GM23338 (cell line): ENCODE measurements at places on chromosomes 7 and 10. TPM values are rescaled to one million over a fixed set of nuclear protein-coding genes. Genes with fewer than 3 reads are reported as not detected.
A peak's percentile ranks its signal among the peaks of the same experiment; 100 is the strongest.

The IFIT1B gene
- not detected in 2 replicates for total RNA-seq

The SPOCK2 gene
- total RNA-seq, result 2.6 and 3.6 TPM in 2 replicates

The CYP3A7 gene
- not detected in 2 replicates for total RNA-seq

The SYT15B gene
- total RNA-seq, result 0.08 and 0.24 TPM in 2 replicates

The CNTNAP2 gene
- total RNA-seq, result 34.0 and 38.2 TPM in 2 replicates

The ZNF503 gene
- total RNA-seq, result 0.04 TPM in 1 of 2 replicates, not detected in the other

The CHCHD3 gene
- 127 and 131 TPM in 2 replicates for total RNA-seq

The STEAP4 gene
- total RNA-seq, result under 0.01 TPM in 1 of 2 replicates, not detected in the other

The RASSF4 gene
- total RNA-seq, result 10.3 and 12.4 TPM in 2 replicates

DNA sequence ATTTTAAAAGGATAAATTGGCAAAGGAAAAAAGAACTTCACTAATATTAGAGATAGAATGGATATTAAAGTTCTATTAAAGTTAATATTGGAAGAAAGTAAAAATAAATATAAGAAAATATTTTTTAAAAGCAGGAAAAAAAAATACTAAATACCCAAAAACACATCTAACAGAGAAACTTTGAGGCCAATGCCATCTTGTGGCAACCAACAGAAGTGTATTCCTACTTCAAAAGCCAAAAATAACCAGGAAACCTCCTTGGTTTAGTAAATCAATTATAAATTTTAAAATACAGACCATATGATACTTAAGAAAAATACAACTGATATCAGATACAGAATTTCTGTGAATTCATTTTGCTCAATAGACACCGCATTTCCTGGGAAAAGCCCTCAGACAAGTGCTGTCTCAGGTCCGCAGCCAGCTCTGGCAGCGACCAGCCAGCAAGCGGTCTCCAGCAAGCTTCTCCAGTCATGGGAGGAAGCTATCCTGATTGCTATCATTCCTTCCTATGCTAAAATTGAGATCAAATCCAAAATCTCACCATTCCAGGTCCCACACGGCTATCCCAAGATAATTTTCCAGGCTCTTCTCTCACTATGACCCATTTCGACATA lies 65.3 kb downstream of the LMBR1 start:
- H3K27ac ChIP-seq, result 0 out of 2 replicates have a peak overlapping the region, but pooled peaks have one; percentile 6
- no peaks in the 10 kb centered on the region for H3K27me3 ChIP-seq
- no peak overlapping the region for H3K4me3 ChIP-seq
- peaks cover 5% of the 10 kb centered on the region; the same call in 1 of the 2 replicates for H3K36me3 ChIP-seq
- H3K4me1 ChIP-seq, result no peaks in the 10 kb centered on the region
- DNase-seq, result peak; percentile 56

DNA sequence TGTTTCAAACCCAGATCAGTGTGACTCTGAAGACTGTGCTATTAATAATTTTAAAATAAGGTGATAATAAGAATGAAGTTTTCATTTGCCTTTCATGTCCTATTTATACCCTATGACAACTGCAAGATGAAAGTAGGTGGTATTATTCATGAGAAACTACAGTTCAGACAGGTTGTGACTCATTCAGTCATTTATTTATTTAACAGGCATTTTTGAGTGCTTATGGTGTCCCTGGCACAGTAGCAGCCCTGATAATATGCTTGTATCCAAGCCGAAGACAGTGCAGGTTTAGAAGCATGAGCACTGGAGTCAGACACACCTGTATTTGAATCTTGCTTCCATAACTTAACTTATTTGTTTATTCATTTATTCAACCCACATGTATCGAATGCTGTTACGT lies 87.1 kb downstream of the FZD1 start:
- H3K27ac ChIP-seq, result no peak overlapping the region
- peaks cover 85% of the 10 kb centered on the region for H3K27me3 ChIP-seq
- H3K4me1 ChIP-seq, result peaks cover 10% of the 10 kb centered on the region; the same call in 1 of the 2 replicates
- no peaks in the 10 kb centered on the region for H3K36me3 ChIP-seq

GRCh38 chr10:130935128-130935439 lies 376.4 kb downstream of the TCERG1L start:
- no peak overlapping the region for H3K27ac ChIP-seq
- H3K36me3 ChIP-seq, result no peaks in the 10 kb centered on the region
- H3K4me1 ChIP-seq, result peaks cover 12% of the 10 kb centered on the region; the same call in 1 of the 2 replicates
- no peak overlapping the region for H3K4me3 ChIP-seq
- H3K27me3 ChIP-seq, result no peaks in the 10 kb centered on the region

- DNase-seq, result no peak
- no peak overlapping the region for H3K27ac ChIP-seq
- H3K36me3 ChIP-seq, result no peaks in the 10 kb centered on the region
- no peaks in the 10 kb centered on the region; the same call in 1 of the 2 replicates for H3K4me1 ChIP-seq
- no peaks in the 10 kb centered on the region for H3K27me3 ChIP-seq
- H3K4me3 ChIP-seq, result no peak overlapping the region
Observed at GRCh38 chr7:142454862-142455261, 197.0 kb upstream of the PRSS58 start.

- no peak for DNase-seq
- H3K36me3 ChIP-seq, result no peaks in the 10 kb centered on the region
- H3K4me1 ChIP-seq, result no peaks in the 10 kb centered on the region
- no peak overlapping the region for H3K4me3 ChIP-seq
- no peaks in the 10 kb centered on the region for H3K27me3 ChIP-seq
Observed at GRCh38 chr10:131703541-131703940, 197.3 kb upstream of the PPP2R2D start.

DNA sequence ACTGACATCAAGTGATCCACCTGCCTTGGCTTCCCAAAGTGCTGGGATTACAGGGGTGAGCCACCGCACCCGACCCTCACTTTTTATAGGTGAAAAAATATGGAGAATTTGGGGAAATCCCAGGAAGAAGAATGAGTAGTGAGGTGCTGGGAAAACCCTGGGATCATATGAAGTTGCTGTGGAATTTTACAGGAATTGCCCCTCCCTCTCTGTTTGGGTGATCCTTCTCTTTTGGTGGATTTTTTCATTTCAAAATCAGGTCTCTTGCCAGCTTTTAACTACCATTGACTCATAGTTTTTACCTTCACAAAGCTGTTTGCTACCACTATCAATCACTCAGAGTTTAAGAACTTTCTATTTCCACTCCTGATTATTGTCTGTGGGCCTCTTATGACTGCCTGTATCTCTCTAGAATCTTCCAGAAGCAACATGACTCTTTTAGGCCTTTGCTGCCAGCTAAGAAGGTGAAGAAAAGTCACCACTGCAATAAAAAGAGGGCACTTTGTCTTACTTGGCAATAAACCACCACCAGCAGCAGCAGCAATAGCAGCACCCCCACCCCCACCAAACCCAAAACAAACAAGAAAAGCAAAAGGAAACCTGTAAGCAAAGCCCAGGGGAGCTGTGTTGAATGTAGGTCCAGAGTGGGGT lies 4.0 kb upstream of the GIMAP8 start:
- no peak for DNase-seq
- H3K36me3 ChIP-seq, result no peaks in the 10 kb centered on the region
- H3K27me3 ChIP-seq, result peaks cover 10% of the 10 kb centered on the region
- H3K4me1 ChIP-seq, result peaks cover 4% of the 10 kb centered on the region

GRCh38 chr7:111832174-111832573 lies 269.9 kb upstream of the IMMP2L start:
- DNase-seq, result no peak
- no peaks in the 10 kb centered on the region for H3K27me3 ChIP-seq
- no peak overlapping the region for H3K27ac ChIP-seq
- H3K36me3 ChIP-seq, result no peaks in the 10 kb centered on the region

- H3K4me1 ChIP-seq, result no peaks in the 10 kb centered on the region
- H3K27me3 ChIP-seq, result no peaks in the 10 kb centered on the region
- no peaks in the 10 kb centered on the region for H3K36me3 ChIP-seq
Observed at GRCh38 chr10:6612371-6612770, 32.3 kb upstream of the PRKCQ start.

- H3K4me3 ChIP-seq, result no peak overlapping the region
- no peaks in the 10 kb centered on the region for H3K36me3 ChIP-seq
- no peaks in the 10 kb centered on the region for H3K27me3 ChIP-seq
- DNase-seq, result peak; percentile 96
- no peak overlapping the region for H3K27ac ChIP-seq
- no peaks in the 10 kb centered on the region for H3K4me1 ChIP-seq
Observed at GRCh38 chr7:86469680-86470295, 173.9 kb upstream of the GRM3 start.

- H3K4me3 ChIP-seq, result no peak overlapping the region
- no peaks in the 10 kb centered on the region for H3K4me1 ChIP-seq
- no peaks in the 10 kb centered on the region for H3K27me3 ChIP-seq
- DNase-seq, result no peak
- no peaks in the 10 kb centered on the region for H3K36me3 ChIP-seq
Observed at GRCh38 chr10:44192435-44192834, 192.5 kb downstream of the CXCL12 start.

- peaks cover 7% of the 10 kb centered on the region for H3K4me1 ChIP-seq
- no peak overlapping the region for H3K4me3 ChIP-seq
- peaks cover 37% of the 10 kb centered on the region for H3K36me3 ChIP-seq
- DNase-seq, result no peak
Observed at GRCh38 chr7:44980393-44981034, 1.7 kb upstream of the MYO1G start.

- H3K27me3 ChIP-seq, result peaks cover 9% of the 10 kb centered on the region; the same call in 1 of the 2 replicates
- peaks cover 4% of the 10 kb centered on the region for H3K4me1 ChIP-seq
- no peak for DNase-seq
- H3K36me3 ChIP-seq, result no peaks in the 10 kb centered on the region
- no peak overlapping the region for H3K27ac ChIP-seq
Observed at GRCh38 chr7:151308256-151308655, 33.4 kb upstream of the NUB1 start.

DNA sequence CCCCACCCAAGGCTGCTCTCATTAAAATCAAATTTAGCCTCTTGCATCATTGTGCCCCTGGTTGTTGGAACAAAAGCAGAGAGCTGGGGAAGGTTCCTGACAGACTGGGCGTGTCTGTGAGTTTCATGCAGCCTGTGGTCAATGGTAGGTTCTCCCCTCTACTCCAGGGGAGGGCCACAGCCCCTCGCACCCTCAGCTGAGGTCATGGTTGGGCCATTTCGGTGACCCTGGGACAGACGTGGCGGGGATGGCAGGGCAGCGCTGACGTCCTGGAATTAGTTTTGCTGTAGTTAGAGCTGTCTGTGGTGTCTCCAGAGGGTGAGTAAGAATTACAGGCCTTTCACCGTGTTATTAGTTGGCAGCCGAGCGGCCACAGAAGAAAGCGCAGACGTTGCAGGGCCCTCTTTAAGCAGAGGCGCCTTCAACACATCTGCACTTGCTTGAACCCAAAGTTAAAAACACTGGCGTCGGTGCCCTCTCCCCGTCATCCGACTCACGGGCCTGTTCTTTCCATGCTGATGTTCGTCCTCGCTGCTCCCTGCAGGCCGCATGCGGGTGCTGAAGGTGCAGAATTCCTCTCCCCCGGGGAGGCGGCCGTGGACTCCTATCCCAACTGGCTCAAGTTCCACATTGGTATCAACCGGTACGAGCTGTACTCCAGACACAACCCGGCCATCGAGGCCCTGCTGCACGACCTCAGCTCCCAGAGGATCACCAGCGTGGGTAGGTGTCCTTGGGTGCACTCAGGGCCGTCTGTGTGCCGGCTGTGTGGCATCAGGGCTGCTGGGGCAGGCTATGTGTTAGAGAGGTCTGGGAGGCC lies 2.8 kb downstream of the FAM20C start:
- peaks cover 12% of the 10 kb centered on the region; the same call in 1 of the 2 replicates for H3K36me3 ChIP-seq
- H3K27ac ChIP-seq, result 0 out of 2 replicates have a peak overlapping the region, but pooled peaks have one; percentile 19
- H3K4me1 ChIP-seq, result peaks cover 11% of the 10 kb centered on the region
- no peak for DNase-seq
- H3K27me3 ChIP-seq, result no peaks in the 10 kb centered on the region
- H3K4me3 ChIP-seq, result peak overlapping the region; percentile 84

DNA sequence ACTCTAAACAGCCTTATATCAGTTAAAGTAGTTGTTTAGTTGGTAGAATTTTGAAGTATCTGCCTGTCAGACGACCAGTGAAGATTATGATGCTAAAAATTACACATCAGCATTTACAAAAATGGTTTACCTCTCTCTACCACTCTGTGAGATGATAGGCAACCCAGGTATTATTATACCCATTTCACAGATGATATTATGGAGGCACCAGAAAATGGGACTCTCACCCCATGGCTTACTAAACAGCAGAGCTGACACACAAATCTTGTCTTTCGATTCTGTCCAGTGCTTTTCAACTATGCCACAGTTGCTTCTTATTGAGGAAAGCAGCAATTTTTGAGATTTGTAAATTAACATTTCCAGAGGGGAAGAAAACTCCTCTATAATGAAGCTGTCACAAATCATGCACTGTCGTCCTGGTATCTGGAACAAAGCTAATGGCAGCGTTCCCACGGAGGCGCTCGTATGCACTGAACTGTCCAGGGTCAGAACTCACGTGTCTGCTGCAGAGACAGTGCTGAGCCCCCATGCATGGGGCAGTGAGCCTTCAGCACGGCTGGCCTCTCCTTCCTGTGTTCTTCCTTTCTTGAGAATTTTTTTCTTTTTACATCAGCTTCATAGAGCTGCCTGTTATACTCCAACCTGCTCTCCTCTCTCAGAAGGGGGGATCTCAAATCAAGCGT lies 381.1 kb downstream of the SDK1 start:
- no peak overlapping the region for H3K27ac ChIP-seq
- H3K4me3 ChIP-seq, result no peak overlapping the region
- H3K27me3 ChIP-seq, result no peaks in the 10 kb centered on the region
- no peaks in the 10 kb centered on the region for H3K36me3 ChIP-seq

GRCh38 chr10:103277713-103278536 lies 987 bp downstream of the INA start:
- H3K27ac ChIP-seq, result no peak overlapping the region
- H3K36me3 ChIP-seq, result no peaks in the 10 kb centered on the region
- H3K27me3 ChIP-seq, result peaks cover 64% of the 10 kb centered on the region
- DNase-seq, result peak; percentile 47

GRCh38 chr10:130656187-130656575 lies 520.0 kb downstream of the GLRX3 start:
- no peaks in the 10 kb centered on the region for H3K27me3 ChIP-seq
- no peak for DNase-seq
- no peaks in the 10 kb centered on the region for H3K36me3 ChIP-seq
- H3K4me3 ChIP-seq, result no peak overlapping the region
- H3K4me1 ChIP-seq, result no peaks in the 10 kb centered on the region

DNA sequence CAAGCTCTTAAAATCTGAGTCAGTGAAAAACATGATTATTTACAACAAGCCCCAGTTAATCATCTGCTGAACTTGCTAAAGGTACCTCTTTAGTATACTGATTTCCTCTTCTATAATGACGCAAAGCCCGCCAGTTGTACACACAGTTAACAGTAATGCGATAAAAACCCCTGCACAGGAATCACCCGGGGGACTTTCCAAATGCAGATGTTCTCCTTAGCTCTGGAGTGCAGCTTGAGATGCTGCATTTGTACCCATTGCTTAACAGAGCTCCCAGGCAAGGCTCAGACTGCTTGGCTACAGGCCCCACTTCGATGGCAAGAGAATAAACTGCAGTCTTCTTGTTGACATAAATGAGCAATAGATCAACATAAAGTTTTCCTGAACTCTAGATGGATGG lies 279.6 kb upstream of the HGF start:
- H3K27me3 ChIP-seq, result no peaks in the 10 kb centered on the region
- H3K36me3 ChIP-seq, result no peaks in the 10 kb centered on the region
- H3K27ac ChIP-seq, result no peak overlapping the region
- DNase-seq, result no peak

DNA sequence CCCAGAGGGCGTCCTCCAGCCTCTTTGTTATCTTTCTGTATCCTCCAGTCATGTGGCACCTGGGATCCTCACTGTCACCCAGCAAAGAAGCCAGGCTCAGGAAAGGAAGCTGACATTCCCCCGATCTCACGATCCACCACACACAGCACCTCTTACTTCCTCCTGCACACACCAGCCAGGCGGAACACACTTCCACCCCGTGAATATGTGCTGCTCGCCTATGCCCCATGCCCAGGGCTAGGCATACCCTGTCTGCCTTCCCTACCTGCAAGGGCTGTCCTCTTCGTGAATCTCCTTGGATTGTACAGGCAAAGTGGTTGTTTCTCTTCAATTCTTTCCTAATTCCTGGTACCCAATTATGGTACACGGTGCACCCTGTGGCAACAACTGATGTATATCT lies 191.0 kb downstream of the TNS3 start:
- no peaks in the 10 kb centered on the region for H3K36me3 ChIP-seq
- H3K4me3 ChIP-seq, result no peak overlapping the region
- DNase-seq, result no peak
- H3K4me1 ChIP-seq, result no peaks in the 10 kb centered on the region
